Esophagus squamous epithelium (tissue), 5 donors: ENCODE measurements at places on chromosomes 6 and 20.

GRCh38 chr20:36744243-36744642 is 1.6 kb downstream of the NDRG3 start:
- no peak for DNase-seq

DNA sequence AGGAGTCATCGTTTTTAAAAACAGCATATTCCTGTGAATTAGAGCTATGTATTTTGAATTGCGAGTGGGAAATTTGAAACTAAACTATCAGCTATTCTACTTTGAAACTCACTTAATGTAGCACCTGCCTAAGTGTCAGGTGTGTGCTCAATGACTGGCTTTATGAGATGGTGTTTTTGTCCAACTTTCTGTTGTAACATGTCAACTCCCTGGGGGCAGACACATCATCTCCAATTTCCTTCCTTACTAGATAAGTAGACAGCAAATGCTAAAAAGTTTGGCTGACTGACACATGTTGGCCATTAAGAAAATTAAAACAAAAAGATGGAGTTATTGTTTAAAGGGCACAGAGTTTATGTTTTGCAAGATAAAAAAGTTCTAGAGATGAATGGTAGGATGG is 226.9 kb downstream of the TFAP2B start:
- no peak for DNase-seq

- no peak for DNase-seq
Measured at GRCh38 chr20:19022118-19022575, 190.3 kb upstream of the SLC24A3 start.

- DNase-seq = no peak
Measured at GRCh38 chr20:32574296-32575226, 10.6 kb downstream of the NOL4L start.

- no peak for DNase-seq
Measured at GRCh38 chr6:147220345-147220744, 16.1 kb downstream of the STXBP5 start.

- no peak for DNase-seq
Measured at GRCh38 chr6:16450821-16451220, 212.4 kb downstream of the GMPR start.

DNA sequence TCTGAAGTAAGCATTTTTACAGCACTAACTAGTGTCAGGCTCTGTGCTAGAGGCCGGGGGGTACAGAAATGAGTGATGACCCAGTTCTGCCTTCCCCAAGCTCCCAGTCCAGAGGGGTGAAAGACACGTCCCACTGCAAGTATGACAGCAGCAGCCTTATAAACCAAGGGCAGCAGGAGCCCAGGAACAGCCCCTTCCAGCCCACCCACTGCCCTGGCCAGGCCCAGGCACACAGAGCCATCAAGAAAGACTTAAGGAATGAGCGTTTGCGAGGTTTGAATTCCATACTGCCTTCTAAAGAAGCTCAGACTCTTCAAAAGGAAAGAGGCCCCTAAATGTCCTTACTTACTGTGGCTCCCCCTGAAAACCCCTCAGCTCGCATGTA is 10.0 kb downstream of the TRERF1 start:
- DNase-seq = no peak

DNA sequence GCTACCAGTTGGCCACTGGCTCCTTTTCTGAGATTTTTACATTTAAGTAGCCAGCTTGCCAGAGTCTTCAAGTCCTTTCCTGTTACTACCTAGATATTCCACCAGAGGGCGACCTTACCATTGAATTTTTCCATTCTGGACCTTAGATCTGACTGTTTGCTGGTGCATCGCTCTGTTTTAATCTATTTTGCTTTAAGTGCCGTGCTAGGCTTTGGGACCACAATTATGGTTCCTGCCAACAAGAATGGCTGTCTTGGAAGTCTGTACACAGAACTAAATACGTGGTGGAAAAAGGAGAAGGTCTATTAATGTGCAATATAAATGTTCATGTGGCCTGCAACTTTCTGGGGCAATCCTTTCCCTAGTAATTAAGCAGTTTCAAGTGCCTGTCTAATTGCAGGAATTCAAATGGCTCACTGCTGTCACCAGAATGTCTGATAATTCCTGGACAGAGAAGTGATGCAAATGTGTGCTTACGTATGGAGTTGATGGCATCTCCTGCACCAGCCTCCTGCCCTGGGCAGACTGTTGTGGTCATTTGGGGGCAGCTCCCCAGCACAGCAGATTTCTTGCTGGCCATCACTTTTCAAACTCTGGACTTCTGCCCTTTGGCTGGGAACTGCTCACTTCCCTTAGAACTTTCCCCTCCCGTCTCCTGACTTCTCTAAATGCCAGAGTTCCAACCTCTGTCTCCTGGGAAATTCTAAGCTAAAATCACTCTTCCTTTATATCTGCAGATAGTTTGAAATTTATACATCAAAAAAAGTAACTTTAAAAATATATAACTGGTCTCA is 5.6 kb upstream of the HLA-DOA start:
- DNase-seq = no peak

GRCh38 chr6:13377054-13377758 is 48.9 kb upstream of the TBC1D7 start:
- DNase-seq = no peak

GRCh38 chr6:111033628-111034289 is 51.9 kb downstream of the RPF2 start:
- no peak for DNase-seq

- DNase-seq = no peak
Measured at GRCh38 chr20:17810062-17810631, 110.4 kb downstream of the BANF2 start.

DNA sequence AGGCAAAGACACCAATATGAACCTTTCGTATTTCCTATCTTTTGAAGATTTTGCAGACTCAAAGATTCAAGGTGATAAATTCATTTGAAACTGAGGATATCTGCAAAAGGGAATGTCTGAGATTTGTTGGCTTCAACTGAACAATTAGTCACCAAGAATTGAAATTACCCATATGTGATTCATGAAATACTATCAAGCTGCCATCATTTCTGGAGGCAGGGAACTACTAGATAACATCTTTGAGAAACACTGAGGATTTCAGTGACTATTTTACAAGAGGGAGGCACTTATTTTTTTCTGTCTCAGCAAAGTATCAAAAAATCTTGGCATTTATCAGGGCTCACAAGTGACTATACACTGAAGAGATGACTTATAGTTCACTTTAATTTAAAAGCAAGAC is 39.8 kb upstream of the MMS22L start:
- DNase-seq = no peak

- no peak for DNase-seq
Measured at GRCh38 chr20:11379257-11380011, 538.3 kb upstream of the BTBD3 start.

DNA sequence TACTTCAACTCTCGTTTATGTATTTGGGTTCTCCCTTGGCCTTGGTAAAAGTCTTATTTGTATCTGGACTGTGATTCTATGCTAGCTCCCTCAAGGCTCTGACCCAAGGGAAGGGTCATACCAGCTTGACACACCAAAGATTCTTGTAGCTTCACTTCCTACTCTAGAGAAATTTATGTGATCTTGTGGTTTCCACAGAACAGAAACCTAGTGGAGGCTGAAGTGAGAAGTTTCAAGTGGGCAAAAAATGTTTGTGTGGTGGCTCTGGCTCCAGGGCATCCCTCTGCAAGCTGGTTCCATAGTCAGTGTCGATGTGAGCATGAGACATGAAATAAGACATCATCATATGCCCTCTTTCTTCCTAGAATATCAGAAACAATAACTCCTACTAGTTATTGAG is 48.1 kb upstream of the TNFRSF21 start:
- DNase-seq = no peak

- no peak for DNase-seq
Measured at GRCh38 chr20:22496817-22497216, 87.6 kb downstream of the FOXA2 start.

DNA sequence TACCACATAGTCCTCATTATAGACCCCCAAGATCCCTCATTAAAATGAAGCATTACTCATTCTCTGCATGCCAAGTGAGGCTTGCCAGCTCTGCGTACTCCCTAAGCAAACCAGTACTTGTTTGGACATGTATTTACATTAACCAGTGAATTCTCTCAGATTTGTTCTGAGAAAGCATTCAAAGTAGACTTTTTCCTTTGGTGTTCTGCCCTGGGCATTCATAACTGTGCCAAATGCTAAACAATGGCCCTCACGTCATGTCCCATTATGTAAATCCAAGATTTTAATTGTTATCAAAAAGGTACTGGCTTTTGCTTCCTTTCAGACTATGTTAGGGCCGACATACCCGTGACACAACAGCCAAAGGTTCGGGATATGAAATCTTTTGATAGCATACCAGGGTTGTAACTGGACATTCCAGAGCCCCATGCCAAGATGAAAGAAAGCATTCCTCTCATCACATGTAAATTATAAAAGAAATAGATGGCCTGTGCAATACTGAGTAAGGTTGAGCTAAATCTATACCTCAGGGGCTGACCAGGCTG is 164.2 kb downstream of the ADAT2 start:
- no peak for DNase-seq

DNA sequence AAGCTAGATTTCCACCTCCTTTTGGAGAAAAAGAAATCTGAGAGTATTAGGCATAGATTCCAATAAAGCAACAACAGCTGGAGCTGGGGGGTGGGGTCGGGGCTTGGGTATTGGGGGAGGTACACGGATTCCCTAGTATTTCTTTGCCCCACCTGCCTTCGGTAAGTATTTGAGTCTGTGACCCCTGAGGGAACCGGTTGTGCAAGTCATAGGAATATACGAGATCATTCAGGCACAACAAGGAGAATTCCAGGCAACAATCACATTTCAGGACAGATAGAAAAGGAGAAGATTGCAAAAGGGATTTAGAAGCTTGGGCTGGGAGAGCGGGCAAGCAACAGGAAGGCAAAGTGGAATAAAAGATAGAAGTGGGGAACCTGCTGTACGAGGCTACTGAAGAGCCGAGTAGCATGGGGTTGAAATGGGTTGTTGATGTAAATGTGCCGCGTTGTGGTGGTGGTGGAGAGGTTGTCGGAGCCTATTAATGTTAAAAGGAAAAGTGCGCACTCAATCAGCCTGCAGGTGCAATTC is 148.9 kb downstream of the BCAS1 start:
- DNase-seq = no peak

GRCh38 chr6:141484711-141485110 is 648.0 kb upstream of the GJE1 start:
- DNase-seq = no peak

GRCh38 chr20:17841751-17842215 is 126.8 kb downstream of the SNX5 start:
- DNase-seq = no peak

GRCh38 chr20:5072756-5073659 is 46.8 kb downstream of the PCNA start:
- no peak for DNase-seq

GRCh38 chr20:63056236-63057170 is 49.7 kb upstream of the BHLHE23 start:
- no peak for DNase-seq

DNA sequence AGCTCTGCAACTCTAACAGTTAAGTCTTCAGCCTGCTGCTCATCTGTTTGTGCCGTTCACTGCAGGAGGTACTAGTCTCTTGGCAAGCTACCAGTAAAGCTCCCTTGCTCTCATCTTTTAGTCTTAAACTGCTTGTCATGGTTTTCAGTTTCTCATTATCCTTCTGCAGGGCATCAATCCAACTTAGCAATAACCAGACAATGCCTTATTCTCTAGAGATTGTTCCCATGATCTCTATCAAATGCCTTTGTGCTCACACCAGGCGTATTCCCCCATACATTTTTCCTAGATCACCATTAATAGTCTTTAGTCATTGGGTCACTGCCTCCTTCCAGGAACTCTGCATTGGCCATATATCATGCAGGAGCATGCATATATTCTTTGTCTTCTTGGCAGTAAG is 171.3 kb downstream of the GRM1 start:
- no peak for DNase-seq

GRCh38 chr6:125598422-125598821 is 151.0 kb upstream of the HEY2 start:
- peak; percentile 11 for DNase-seq

DNA sequence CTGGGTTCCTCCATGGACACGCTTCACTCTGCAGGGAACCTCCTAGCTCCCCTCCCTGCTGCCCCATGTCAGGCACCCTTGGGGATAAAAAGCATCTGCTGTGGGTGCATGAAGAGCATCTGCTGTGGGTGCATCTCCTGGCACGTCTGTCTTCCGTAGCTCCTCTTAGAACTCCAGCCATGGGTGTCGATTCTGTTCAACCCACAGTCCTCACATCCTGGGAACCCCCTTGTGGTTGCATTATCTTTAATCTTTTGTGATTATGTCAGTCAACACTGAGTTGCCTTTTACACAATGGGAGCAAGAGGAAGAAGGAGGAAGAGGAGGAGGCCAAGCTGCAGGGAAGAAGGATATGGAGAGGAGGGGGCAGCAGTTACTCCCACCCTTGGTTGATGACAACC is 24.1 kb upstream of the CCR6 start:
- DNase-seq = no peak

DNA sequence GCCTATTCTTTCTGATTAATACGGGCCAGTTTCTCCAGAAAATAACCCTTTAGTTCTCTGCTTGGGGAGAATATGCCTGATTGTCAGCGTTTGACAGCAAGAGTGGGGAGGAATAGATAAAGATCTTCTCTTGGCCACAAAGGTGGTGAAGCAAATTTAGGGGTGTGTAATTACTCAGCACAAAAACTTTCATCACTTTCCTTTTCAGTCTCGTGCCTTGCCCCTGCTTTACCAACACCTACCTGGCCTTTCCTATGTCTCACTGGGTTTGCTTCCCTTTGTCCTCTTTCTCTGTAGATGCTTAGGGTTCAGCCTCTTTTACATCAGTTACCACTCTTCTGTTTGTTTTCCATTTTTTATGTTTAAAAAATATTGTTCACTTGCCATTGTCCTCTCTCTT is 99.2 kb downstream of the MCHR2 start:
- DNase-seq = no peak

DNA sequence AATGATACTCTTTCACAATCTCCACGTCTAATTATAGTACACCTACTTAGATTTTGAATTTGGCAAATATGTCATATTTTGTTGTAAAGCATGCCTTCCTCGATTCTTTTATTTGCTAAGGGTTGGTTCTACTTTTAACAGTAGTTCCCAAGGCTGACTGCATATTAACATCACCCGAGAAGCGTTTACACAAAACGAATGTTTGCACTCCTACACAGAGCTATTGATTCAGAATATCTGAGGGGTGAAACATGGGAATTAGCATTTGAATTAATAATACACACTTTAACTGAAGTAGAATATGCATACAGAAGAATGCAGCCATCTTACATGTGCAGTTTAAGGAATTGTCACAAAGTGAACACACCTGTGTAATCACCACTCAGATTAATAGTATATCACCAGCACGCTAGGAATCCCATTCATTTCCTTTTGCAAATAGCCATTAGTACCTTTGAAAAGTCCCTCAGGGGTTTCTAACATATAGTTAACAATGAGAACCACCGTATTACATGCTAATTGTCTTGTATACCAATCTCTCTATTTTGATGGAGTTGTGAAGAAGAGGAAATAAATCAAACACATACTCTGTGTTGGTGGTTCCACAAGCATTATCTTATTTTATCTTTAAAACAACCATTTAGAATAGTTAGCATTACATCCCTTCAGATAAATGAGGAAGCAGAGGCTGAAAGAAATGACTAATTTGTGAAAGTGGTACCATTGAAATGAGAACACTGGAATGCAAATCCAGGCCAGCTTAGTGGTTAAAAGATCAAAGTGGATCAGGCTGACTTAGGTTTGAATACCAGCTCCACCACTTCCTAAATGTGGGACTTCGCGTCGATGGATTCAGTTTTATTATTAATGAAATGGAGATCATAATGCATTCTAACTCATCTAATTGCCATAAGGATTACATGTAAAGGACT is 317.6 kb downstream of the HDGFL1 start:
- DNase-seq = no peak
